Gastrocnemius medialis (tissue), 4 donors: ENCODE measurements at places on chromosomes 11 and 22.

GRCh38 chr11:67406969-67407687 lies 3.2 kb downstream of the TBC1D10C start:
- DNase-seq: no peak
- H3K27ac ChIP-seq: no peak overlapping the region
- peaks cover 3% of the 10 kb centered on the region for H3K4me1 ChIP-seq
- H3K4me3 ChIP-seq: no peak overlapping the region
- peaks cover 25% of the 10 kb centered on the region for H3K27me3 ChIP-seq
- H3K36me3 ChIP-seq: no peaks in the 10 kb centered on the region

DNA sequence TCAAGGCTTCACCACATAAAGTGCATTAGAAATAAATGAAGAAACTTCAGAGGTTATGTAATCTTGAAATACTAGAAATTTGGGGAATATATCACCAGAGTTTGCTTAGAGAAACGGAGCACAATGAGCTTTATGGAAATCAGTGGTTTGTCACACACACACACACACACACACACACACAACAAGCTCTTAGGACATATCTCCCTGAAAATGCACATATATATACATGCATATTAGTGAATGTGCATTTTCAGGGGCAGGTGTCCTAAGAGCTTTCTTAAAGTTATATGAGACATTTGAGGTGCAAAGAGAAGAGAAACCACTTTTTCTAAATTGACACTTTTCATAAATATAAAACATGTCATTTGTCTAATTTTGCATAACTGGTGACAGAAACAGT lies 93.7 kb upstream of the CARD18 start:
- H3K4me1 ChIP-seq: no peaks in the 10 kb centered on the region
- no peak for DNase-seq
- no peaks in the 10 kb centered on the region for H3K36me3 ChIP-seq
- no peak overlapping the region for H3K27ac ChIP-seq
- no peak overlapping the region for H3K4me3 ChIP-seq

DNA sequence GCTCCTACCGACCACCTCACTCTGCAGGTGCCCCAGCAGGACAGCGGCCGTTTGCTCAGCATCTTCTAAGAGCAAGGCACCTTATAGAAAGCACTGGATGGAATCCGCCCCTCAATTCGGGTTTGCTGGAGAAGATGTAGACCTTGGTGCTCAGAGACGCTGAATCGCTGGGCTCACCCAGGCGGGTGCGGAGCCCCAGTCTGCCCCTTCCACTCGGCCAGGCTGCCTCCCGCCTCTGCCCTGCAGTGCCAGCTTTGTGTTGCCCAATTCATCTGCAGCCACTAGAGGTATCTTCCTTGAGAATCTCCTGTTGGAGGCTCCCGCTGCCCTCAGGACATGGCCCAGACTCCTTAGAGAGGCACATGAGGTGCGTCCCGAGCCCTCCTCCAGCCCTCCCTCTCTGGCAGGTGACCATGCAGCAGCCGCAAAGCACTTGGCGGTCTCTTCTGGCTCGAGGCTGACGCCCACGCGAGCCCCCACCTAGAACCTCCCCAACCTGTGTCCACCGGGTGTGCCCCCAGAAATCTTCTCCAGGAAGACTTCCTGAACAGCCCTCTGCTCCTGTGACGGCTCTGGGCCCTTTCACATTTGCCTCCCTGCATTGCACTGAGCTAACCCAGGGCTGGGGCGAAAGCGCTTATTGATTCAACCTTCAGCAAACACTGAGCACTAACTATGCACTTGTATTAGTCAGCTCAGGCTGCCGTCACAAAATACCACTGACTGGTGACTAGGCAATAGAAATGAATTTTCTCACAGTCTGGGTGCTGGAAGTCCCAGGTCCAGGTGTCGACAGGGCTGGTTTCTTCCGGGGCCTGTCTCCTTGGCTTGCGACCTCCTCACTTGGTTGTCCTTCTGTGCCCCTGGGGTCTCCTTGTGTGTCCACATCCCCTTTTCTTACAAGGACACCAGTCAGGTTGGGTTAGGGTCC lies 117.5 kb downstream of the WNT7B start:
- no peak overlapping the region for H3K4me3 ChIP-seq
- no peak for DNase-seq
- H3K27ac ChIP-seq: no peak overlapping the region
- no peaks in the 10 kb centered on the region for H3K27me3 ChIP-seq
- H3K4me1 ChIP-seq: no peaks in the 10 kb centered on the region
- no peaks in the 10 kb centered on the region for H3K36me3 ChIP-seq

GRCh38 chr11:73582653-73583052 lies 15.3 kb downstream of the FAM168A start:
- H3K4me1 ChIP-seq: peaks cover 14% of the 10 kb centered on the region
- H3K4me3 ChIP-seq: no peak overlapping the region
- H3K27ac ChIP-seq: peak overlapping the region; percentile 4
- no peak for DNase-seq

DNA sequence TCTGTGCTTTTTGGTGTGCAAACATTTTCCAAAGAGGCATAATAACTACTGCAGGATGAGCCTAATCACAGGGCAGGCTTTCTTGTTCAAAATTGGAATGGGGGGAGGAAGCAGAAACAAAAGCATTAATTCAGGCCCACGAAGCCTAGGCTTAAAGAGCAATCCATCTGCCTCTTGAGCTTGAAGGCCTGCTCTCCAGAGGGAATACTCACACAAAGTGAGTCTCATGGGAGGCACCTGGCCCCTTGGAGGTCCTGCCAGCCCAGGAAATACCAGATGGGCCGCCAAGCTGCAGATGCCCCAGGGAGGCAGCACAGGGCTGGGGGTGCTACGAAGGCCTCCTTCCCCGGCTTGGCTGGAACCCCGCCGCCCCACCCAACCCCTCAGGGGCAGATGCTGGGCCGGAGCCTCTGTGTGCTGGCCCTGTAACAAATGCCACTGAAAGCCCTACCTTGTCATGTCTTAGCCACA lies 39.3 kb upstream of the COMT start:
- H3K27ac ChIP-seq: no peak overlapping the region
- DNase-seq: no peak
- no peaks in the 10 kb centered on the region for H3K36me3 ChIP-seq
- no peaks in the 10 kb centered on the region for H3K4me1 ChIP-seq
- H3K27me3 ChIP-seq: no peaks in the 10 kb centered on the region

DNA sequence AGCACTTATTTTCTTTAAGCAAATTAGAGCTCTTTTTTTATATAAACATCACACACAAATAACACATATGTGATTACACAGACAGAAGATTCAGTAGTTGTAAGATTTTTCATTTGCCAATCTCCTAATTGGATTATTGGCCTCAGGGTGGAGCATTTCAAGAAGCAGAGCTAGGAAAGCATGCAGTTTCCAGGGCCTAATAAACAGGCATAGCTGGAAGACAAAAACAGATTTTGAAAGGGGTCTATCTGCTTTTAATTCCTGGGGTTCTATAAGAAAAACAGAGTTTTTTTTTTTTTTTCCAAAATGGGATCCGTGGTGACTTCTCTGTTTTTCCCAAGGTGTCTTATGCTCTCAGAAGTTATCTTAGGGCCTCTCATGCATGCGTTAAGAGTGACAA lies 7.6 kb upstream of the FOLR3 start:
- no peaks in the 10 kb centered on the region for H3K4me1 ChIP-seq
- no peak for DNase-seq
- no peaks in the 10 kb centered on the region for H3K36me3 ChIP-seq
- H3K4me3 ChIP-seq: no peak overlapping the region
- no peaks in the 10 kb centered on the region for H3K27me3 ChIP-seq

GRCh38 chr22:33524511-33525260 lies 395.6 kb downstream of the LARGE1 start:
- H3K27ac ChIP-seq: no peak overlapping the region
- no peak overlapping the region for H3K4me3 ChIP-seq
- no peak for DNase-seq
- peaks cover 26% of the 10 kb centered on the region for H3K4me1 ChIP-seq
- no peaks in the 10 kb centered on the region for H3K27me3 ChIP-seq

DNA sequence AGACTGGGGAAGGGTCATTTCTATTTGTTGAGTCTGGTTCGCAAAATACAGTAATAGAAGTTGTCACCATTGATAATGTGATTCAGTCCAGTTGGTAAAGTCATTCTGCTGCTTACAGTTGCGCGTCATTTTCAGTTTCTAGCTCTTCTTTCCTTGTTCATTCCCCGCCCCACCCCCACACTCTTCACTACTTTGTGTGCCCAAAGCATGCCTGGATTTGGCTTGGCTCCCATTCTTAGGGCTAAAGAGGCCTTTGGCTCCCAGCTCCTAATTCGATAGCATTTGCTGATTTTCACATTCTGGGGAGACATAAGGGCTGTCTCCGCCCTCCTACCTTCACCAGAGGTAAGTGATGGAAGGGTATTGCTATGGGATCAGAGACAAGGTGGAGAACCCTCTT lies 43.0 kb downstream of the CECR2 start:
- no peaks in the 10 kb centered on the region for H3K27me3 ChIP-seq
- H3K36me3 ChIP-seq: no peaks in the 10 kb centered on the region
- peaks cover 49% of the 10 kb centered on the region for H3K4me1 ChIP-seq
- no peak overlapping the region for H3K4me3 ChIP-seq

- H3K36me3 ChIP-seq: no peaks in the 10 kb centered on the region
- no peak overlapping the region for H3K4me3 ChIP-seq
- H3K4me1 ChIP-seq: peaks cover 5% of the 10 kb centered on the region
- H3K27ac ChIP-seq: no peak overlapping the region
- H3K27me3 ChIP-seq: no peaks in the 10 kb centered on the region
These were observed 17.0 kb upstream of the FXYD2 start for GRCh38 chr11:117841551-117842031.

GRCh38 chr11:37313266-37313665 lies 715.2 kb upstream of the RAG2 start:
- no peak for DNase-seq
- no peak overlapping the region for H3K27ac ChIP-seq
- no peaks in the 10 kb centered on the region for H3K27me3 ChIP-seq
- no peaks in the 10 kb centered on the region for H3K36me3 ChIP-seq

DNA sequence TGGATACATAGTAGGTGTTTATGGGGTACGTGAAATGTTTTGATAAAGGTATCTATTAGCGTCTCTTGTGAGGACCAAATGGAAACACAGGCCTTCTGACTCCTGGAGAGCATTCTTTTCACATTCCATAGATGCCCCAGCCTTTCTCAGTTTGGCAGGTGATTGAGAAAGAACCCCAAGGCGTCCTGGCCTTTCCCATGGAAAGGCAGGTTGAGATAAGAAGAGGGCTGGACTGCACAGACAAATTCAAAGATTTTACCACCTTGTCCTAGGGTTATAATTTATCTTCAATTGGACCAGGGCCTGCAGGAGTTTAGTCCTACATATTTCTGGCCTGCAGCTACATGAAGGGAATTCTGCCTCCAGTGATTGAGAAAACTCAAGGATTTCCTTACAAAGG lies 661 bp upstream of the OLFML1 start:
- no peak overlapping the region for H3K4me3 ChIP-seq
- DNase-seq: no peak
- no peaks in the 10 kb centered on the region for H3K36me3 ChIP-seq

DNA sequence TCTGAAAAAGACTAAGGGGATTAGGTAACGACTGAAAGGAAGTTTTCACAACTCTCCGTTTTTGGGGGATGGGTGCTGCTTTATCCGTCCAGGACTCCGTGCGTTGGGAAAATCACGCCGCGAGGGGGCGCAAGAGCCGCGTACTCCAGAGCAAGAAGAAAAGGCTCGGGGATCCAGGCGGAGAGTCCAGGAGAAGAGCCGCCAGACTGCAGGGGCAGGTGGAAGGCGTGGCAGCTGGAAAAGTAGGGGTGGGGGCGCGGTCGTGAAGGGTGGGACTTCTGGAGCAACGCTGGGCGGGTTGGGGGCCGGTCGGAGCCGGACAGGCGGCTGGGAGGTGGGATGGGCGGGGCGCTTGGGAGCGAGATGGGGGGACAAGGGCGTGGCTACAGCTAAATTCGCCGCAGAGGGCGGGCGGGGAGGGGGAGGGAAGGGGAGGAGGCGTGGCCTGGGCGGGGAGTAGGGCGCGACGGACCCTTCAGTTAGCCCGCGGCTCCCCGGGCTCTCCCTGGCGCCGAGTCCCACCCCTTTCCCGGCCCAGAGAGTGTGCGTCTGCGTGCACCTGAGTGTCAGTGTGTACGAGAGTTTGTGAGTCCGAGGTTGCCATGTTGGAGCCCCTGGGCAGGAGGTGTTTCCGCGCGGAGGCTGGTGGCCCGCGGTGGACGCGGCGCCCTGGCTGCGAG lies 613 bp upstream of the ARHGEF17 start:
- H3K36me3 ChIP-seq: no peaks in the 10 kb centered on the region
- peak overlapping the region; percentile 77 for H3K4me3 ChIP-seq
- peak; percentile 92 for DNase-seq
- peaks cover 2% of the 10 kb centered on the region for H3K27me3 ChIP-seq

- H3K36me3 ChIP-seq: no peaks in the 10 kb centered on the region
- peaks cover 8% of the 10 kb centered on the region for H3K4me1 ChIP-seq
- no peak overlapping the region for H3K4me3 ChIP-seq
- peak overlapping the region; percentile 41 for H3K27ac ChIP-seq
These were observed 99.5 kb downstream of the CCDC81 start for GRCh38 chr11:86473991-86474833.

DNA sequence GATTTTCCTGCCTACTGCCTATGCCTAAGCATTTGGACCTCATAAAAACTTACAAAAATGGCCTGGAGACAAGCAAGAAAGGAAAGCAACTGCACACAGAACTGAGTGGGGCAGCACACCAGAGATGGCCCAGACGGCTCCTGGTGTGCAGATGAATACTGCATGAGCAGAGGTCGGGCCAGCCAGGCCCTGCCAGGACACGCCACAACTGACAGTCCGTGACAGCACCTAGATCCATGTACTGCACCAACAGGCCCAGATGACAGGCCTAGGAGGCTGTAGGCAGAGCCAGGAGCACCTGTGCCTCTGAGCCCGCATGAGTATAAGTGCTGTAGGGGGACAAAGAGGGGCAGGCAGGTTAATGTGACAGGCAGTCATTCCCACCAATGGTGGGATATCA lies 160.2 kb downstream of the IGLL1 start:
- peaks cover 3% of the 10 kb centered on the region for H3K27me3 ChIP-seq
- H3K4me3 ChIP-seq: no peak overlapping the region
- no peak overlapping the region for H3K27ac ChIP-seq
- H3K36me3 ChIP-seq: no peaks in the 10 kb centered on the region

GRCh38 chr22:18070556-18071306 lies 7.1 kb upstream of the PEX26 start:
- H3K4me1 ChIP-seq: peaks cover 15% of the 10 kb centered on the region
- DNase-seq: no peak
- H3K4me3 ChIP-seq: no peak overlapping the region
- H3K27me3 ChIP-seq: no peaks in the 10 kb centered on the region
- H3K36me3 ChIP-seq: no peaks in the 10 kb centered on the region
- H3K27ac ChIP-seq: no peak overlapping the region

GRCh38 chr22:20001082-20001638 lies 15.5 kb downstream of the ARVCF start:
- H3K4me1 ChIP-seq: peaks cover 10% of the 10 kb centered on the region
- H3K27me3 ChIP-seq: no peaks in the 10 kb centered on the region
- no peak overlapping the region for H3K27ac ChIP-seq
- H3K36me3 ChIP-seq: no peaks in the 10 kb centered on the region
